Motor neuron (in vitro differentiated cells): ENCODE measurements at places on chromosomes 7 and 10. TPM values are rescaled to one million over a fixed set of nuclear protein-coding genes. Genes with fewer than 3 reads are reported as not detected.

Gene LIPN
- total RNA-seq = not detected in 2 replicates

Gene CALML5
- 0.68 TPM in 1 of 2 replicates, not detected in the other for total RNA-seq

Gene PRKCQ
- total RNA-seq = 1.8 TPM in 2 replicates

Gene GRID1
- 0.15 and 0.43 TPM in 2 replicates for total RNA-seq

Gene ENTPD1
- 4.1 and 4.2 TPM in 2 replicates for total RNA-seq

Gene TSPAN15
- total RNA-seq = 15.2 and 15.6 TPM in 2 replicates

Gene SPDYE6
- total RNA-seq = 6.1 and 8.2 TPM in 2 replicates

Gene MMP21
- not detected in 2 replicates for total RNA-seq

Gene SAP25
- total RNA-seq = 1.1 and 2.5 TPM in 2 replicates

Gene PNLIPRP1
- 0.31 and 0.41 TPM in 2 replicates for total RNA-seq

Gene GDF2
- 0.08 TPM in 1 of 2 replicates, not detected in the other for total RNA-seq

Gene MRLN
- 0.87 and 1.7 TPM in 2 replicates for total RNA-seq

Gene ZNF736
- 28.9 and 39.4 TPM in 2 replicates for total RNA-seq

Gene ACSL5
- 0.24 and 0.68 TPM in 2 replicates for total RNA-seq

Gene TSPAN33
- total RNA-seq = 4.3 and 5.3 TPM in 2 replicates

Gene COA1
- total RNA-seq = 64.7 and 75.0 TPM in 2 replicates

Gene NPC1L1
- total RNA-seq = 0.15 and 0.16 TPM in 2 replicates

Gene CLEC5A
- total RNA-seq = 0.13 and 0.38 TPM in 2 replicates

Gene NANOS1
- 6.1 and 6.9 TPM in 2 replicates for total RNA-seq

Gene UTF1
- total RNA-seq = 0.50 TPM in 1 of 2 replicates, not detected in the other

Gene GCK
- 0.31 TPM in 1 of 2 replicates, not detected in the other for total RNA-seq

Gene OR2A12
- total RNA-seq = 0.35 TPM in 1 of 2 replicates, not detected in the other

Gene TECTB
- total RNA-seq = 0.15 and 0.31 TPM in 2 replicates

Gene SPAM1
- total RNA-seq = 0.14 TPM in 1 of 2 replicates, not detected in the other

Gene PAX4
- not detected in 2 replicates for total RNA-seq

Gene SLC25A40
- total RNA-seq = 14.1 and 17.4 TPM in 2 replicates

Gene PRKG1
- 31.6 and 35.9 TPM in 2 replicates for total RNA-seq

Gene PNLIP
- total RNA-seq = not detected in 2 replicates
